ENCODE measurements at places on chromosomes 12 and 14.

- peak overlapping the region; percentile 50 for H3K4me3 ChIP-seq
- peak overlapping the region; percentile 99 for H3K27ac ChIP-seq
- H3K36me3 ChIP-seq, result peaks cover 29% of the 10 kb centered on the region
- DNase-seq, result no peak
- H3K27me3 ChIP-seq, result no peaks in the 10 kb centered on the region
- H3K4me1 ChIP-seq, result peaks cover 40% of the 10 kb centered on the region
Measured at GRCh38 chr12:56337753-56338251, 882 bp upstream of the IL23A start.

GRCh38 chr12:63869656-63870055 is 25.2 kb downstream of the SRGAP1 start:
- no peak overlapping the region for H3K27ac ChIP-seq
- H3K27me3 ChIP-seq, result no peaks in the 10 kb centered on the region
- no peaks in the 10 kb centered on the region for H3K36me3 ChIP-seq
- H3K4me3 ChIP-seq, result no peak overlapping the region
- no peak for DNase-seq
- H3K4me1 ChIP-seq, result no peaks in the 10 kb centered on the region

DNA sequence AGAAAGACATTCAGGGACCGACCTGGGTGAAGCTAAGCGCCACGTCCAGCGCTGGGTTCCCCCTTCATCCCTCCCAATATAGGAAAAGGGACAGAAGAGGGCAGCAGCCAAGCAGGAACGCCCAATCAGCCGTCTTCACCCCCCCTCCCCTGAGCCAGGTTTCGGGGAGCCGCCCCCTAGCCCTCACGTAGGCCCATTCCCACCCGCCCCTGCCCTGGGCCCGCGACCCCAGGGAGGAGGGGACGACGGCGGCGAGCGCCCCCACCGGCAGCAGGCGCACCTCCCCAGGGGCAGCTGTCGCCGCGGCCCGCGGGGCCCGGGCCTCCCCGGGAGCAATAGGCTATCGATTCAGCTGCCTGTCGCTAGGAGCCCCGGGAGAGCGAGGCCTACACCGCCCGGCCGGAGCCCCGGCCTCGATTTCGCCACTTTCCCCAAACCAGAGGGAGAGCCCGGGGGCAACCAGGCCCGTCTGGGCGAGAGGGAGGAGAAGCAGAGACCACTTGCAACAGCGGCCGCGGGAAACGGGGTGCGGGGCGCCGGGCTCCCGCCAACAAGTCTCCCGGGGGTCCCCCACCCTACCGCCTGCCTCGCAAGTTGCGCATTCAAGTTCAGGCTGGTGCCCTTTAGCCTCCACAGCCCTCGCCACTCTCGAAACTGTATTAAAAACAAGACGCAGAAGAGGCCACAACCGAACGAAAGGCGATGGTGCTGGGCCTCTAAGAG is 1.3 kb downstream of the DCAF5 start:
- peak overlapping the region; percentile 91 for H3K4me3 ChIP-seq
- peaks cover 28% of the 10 kb centered on the region for H3K36me3 ChIP-seq
- peak; percentile 73 for DNase-seq
- peaks cover 26% of the 10 kb centered on the region for H3K27me3 ChIP-seq
- peak overlapping the region; percentile 92 for H3K27ac ChIP-seq

DNA sequence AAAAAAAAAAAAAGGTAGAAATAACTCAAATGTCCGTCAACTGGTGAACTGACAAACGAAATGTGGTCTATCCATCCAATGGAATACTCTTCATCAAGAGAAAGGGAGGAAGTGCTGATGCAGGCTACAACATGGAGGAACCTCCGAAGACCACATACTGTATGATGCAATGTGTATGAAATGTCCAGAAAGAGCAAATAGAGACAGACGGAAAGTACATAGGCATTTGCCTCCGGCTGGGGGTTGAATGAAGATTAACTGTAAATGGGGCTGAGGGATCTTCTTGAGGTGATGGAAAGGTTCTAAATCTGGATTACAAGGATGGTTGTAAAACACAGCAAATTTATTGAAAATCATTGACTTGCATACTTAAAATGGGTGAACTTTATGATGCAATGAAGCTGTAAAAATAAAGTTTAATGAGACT is 35.4 kb downstream of the DLK1 start:
- peaks cover 9% of the 10 kb centered on the region for H3K27me3 ChIP-seq
- no peaks in the 10 kb centered on the region for H3K36me3 ChIP-seq
- no peaks in the 10 kb centered on the region for H3K4me1 ChIP-seq
- no peak overlapping the region for H3K4me3 ChIP-seq
- no peak for DNase-seq
- H3K27ac ChIP-seq, result no peak overlapping the region

GRCh38 chr14:99671235-99672224 is 12.6 kb upstream of the CYP46A1 start:
- no peak overlapping the region for H3K27ac ChIP-seq
- H3K27me3 ChIP-seq, result no peaks in the 10 kb centered on the region
- DNase-seq, result no peak
- H3K4me3 ChIP-seq, result no peak overlapping the region
- H3K4me1 ChIP-seq, result peaks cover 3% of the 10 kb centered on the region
- H3K36me3 ChIP-seq, result no peaks in the 10 kb centered on the region

DNA sequence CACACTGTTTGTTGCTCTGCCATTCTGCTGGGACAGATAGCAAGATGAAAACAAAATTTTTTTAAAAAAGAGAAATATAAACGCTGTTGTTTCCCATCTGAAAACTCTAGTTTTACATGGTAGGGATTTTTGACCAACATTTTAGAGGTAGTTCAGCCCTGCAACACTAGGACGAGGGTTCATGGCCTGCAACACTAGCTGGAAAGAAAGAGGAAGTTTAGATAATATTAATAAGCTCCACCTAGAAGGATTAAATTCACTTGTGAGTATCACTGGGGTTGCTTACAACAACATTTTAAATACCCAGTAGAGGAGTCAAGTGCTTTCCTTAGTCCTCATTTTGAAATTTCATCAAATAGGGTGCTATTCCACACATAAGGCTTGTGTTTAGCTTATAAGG is 68.2 kb downstream of the SRGAP1 start:
- no peak for DNase-seq
- no peak overlapping the region for H3K27ac ChIP-seq
- H3K4me1 ChIP-seq, result no peaks in the 10 kb centered on the region

DNA sequence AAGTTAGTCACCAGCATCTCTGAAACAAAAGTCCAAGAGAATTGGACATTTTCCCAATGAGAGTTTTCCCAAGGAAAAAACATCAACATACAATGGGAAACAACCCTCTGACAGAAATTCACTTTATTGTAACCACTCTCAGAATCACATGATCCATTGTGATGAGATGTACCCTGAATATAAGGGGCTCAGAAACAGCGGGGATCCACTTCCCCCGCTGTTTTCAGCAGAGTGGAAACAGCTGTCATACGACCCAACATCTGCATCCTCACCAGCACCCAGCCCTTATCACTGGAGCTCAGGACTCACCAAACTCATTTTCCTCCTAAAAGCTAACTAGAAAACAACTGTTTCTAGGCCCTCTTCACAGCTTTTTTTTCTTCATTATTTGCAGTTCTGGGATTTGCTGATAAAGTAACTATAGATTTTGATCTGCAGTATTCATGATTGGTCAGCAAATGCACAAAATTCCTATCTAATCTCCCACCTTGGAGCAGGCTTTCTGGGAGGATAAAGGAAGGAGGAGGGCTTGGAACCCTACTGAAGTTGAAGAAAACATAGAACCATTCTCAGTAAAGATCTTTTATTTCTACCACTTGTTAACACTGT is 31.3 kb downstream of the CORO1C start:
- no peak overlapping the region for H3K27ac ChIP-seq
- H3K27me3 ChIP-seq, result no peaks in the 10 kb centered on the region
- peaks cover 43% of the 10 kb centered on the region for H3K4me1 ChIP-seq
- DNase-seq, result no peak
- H3K36me3 ChIP-seq, result peaks cover 46% of the 10 kb centered on the region
- no peak overlapping the region for H3K4me3 ChIP-seq

DNA sequence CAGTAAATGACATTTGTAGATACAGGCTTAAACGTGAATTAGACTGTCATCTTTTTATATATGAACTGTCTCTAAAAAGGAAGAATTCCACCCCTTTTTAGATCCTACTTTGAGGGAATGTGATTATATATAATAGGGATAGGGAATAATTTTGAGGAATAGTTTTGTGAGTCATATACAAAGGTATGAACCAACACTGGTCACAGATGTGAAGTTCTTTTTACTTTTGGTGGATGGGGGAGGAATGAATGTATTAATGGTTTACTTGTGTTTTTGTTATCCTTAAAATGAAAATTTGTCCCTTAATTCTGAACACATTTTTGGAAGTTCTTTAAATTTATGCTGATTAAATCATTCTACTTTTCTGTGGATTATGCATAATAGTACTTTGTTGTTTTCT is 30.4 kb downstream of the FRS2 start:
- H3K4me1 ChIP-seq, result peaks cover 17% of the 10 kb centered on the region
- DNase-seq, result no peak
- peaks cover 4% of the 10 kb centered on the region for H3K36me3 ChIP-seq
- no peak overlapping the region for H3K4me3 ChIP-seq
- no peak overlapping the region for H3K27ac ChIP-seq

GRCh38 chr12:70646850-70647249 is 9.6 kb upstream of the PTPRB start:
- no peak overlapping the region for H3K27ac ChIP-seq
- H3K4me1 ChIP-seq, result peaks cover 7% of the 10 kb centered on the region
- no peak overlapping the region for H3K4me3 ChIP-seq
- H3K36me3 ChIP-seq, result no peaks in the 10 kb centered on the region
- H3K27me3 ChIP-seq, result peaks cover 9% of the 10 kb centered on the region
- DNase-seq, result no peak

DNA sequence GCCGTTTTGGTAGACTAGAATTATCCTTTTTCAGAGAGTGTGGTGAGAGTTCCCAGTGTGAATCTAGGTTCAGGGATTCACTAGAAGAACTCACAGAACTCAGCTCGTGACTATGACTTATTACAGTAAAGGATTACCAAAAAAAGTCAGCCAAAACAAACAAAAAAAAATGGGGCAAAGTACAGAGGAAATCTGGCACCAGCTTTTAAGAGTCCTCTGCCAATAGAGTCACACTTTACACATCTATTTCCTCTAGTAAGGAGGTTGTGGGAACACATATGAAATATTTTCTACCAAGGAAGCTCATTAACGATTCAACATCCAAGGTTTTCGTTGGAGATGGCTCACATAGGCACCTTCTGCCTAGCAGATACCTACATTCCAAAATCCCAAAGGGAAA is 28.2 kb downstream of the TSPAN19 start:
- H3K27ac ChIP-seq, result no peak overlapping the region
- no peak for DNase-seq
- no peaks in the 10 kb centered on the region for H3K4me1 ChIP-seq
- no peaks in the 10 kb centered on the region for H3K36me3 ChIP-seq

DNA sequence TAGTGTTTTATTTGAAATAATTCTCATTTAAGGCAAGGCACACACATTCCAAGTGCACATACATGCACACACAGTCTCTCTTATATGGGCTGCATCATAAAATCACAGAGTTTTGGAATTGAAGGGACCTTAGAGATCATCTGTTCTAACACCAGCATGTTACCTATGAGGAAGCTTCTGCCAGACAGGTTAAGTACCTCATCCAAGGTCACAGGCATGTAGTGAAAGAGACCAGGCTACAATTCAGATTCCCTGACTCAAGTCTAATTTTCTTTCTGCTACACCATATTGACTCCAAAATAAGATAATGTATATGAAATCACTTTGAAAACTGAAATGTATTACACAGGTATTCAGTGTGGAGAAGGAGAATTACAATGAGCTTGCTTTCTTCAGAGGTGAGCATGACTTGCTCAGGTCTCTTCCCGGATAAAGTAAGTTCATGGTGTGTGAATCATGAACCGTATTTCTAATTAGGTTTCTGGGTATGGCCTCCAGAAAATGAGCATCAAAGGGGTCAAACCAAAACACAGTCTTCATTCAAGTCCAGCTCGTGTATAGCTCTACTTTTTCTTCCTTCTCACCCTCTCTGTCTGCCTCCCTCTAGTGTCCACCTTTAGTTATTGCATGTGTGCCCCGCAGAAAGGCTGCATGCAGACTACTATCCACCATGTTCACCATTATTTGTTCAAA is 411.9 kb downstream of the FUT8 start:
- no peaks in the 10 kb centered on the region for H3K36me3 ChIP-seq
- H3K27ac ChIP-seq, result no peak overlapping the region
- peaks cover 19% of the 10 kb centered on the region for H3K4me1 ChIP-seq
- peak; percentile 52 for DNase-seq
- no peak overlapping the region for H3K4me3 ChIP-seq
- peaks cover 12% of the 10 kb centered on the region for H3K27me3 ChIP-seq

GRCh38 chr12:53097207-53097563 is 282 bp upstream of the IGFBP6 start:
- no peaks in the 10 kb centered on the region for H3K36me3 ChIP-seq
- no peak overlapping the region for H3K27ac ChIP-seq
- H3K4me1 ChIP-seq, result peaks cover 28% of the 10 kb centered on the region
- peaks cover 16% of the 10 kb centered on the region for H3K27me3 ChIP-seq

- H3K4me1 ChIP-seq, result peaks cover 4% of the 10 kb centered on the region
- no peak overlapping the region for H3K27ac ChIP-seq
- no peak overlapping the region for H3K4me3 ChIP-seq
Measured at GRCh38 chr12:116484807-116485206, 74.4 kb upstream of the MAP1LC3B2 start.

DNA sequence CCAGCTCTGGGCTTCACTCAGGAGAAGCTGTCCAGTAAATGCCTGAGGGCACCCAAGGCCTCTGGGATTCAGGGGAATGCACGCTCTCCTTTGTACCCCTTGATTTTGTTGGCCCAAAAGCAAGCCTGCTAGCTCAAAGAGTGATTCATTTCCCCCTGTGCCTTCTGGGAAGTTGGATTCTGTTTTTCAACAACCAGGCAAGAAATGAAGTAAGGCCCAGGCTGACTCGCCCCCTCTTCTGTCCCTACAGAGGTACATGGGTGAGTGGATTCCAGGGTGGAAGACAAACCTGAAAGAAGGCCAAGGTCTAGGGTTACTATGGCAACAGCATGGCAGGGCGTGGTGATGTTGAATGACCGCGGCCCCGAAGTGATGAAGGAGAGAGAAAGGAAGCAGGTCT is 9.3 kb upstream of the SERPINA5 start:
- no peak overlapping the region for H3K27ac ChIP-seq
- no peaks in the 10 kb centered on the region for H3K27me3 ChIP-seq
- no peaks in the 10 kb centered on the region for H3K4me1 ChIP-seq
- H3K36me3 ChIP-seq, result no peaks in the 10 kb centered on the region

- no peaks in the 10 kb centered on the region for H3K4me1 ChIP-seq
- H3K4me3 ChIP-seq, result no peak overlapping the region
- H3K27ac ChIP-seq, result no peak overlapping the region
- H3K36me3 ChIP-seq, result no peaks in the 10 kb centered on the region
- peaks cover 14% of the 10 kb centered on the region for H3K27me3 ChIP-seq
Measured at GRCh38 chr14:89013098-89013504, 188.7 kb downstream of the TTC8 start.

DNA sequence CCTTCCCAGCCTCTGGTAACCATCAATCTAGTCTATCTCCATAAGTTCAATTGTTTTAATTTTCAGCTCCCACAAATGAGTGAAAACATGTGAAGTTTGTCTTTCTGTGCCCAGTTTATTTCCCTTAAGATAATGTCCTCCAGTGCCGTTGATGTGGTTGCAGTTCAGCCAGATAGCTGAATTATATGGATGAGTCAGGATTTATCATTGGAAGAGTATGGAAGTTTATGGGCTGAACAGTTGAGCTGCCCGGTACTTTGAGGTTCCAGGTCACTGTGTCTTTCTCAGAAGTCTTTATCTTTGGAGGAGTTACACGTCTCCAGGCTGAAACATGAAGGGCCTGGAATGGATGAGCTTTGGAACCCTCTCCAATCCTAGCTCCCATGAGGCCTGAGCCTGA is 120.1 kb downstream of the ASCL4 start:
- no peaks in the 10 kb centered on the region for H3K4me1 ChIP-seq
- H3K36me3 ChIP-seq, result no peaks in the 10 kb centered on the region
- no peak overlapping the region for H3K4me3 ChIP-seq
- no peak overlapping the region for H3K27ac ChIP-seq
- H3K27me3 ChIP-seq, result peaks cover 11% of the 10 kb centered on the region
